ENCODE measurements at places on chromosomes 6 and 20.

- no peak for DNase-seq
Observed at GRCh38 chr6:79762370-79762769, 131.2 kb downstream of the SH3BGRL2 start.

- no peak for DNase-seq
Observed at GRCh38 chr20:41587956-41588355, 30.2 kb downstream of the CHD6 start.

DNA sequence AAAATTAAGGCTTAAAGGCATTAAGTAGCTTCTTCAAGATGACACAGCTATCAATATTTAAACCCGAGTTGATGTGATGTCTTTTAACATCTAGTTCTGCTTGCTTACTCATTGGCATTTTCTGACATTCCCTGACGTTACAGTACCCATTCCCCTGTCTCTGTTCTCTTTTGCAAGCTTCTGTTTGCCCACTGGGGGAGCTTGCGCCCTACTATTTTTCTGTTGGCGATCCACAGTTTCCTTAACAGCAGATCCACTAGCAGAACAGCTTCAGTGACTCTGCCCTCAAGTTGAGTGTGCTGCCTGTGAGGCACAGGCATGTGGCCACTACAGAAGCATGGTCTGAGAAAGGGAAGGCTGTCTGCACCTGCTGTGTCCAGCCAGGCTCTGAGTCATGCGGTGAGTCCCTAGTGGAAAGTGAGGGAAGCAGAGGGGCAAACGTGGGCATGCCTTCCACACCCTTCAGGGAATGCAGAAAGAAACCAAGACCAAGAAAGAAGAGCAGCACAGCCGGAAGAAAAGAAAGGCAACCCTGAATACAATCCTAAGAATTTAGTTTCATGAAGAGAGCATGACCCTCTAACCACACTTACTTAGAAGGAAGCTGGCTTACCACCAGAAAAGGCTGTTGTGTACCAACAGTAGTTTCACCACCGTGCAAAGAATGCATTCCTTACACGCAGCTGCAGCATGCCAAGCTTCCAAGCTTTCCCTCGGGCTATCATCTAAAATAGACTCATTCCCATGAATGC is 97.7 kb upstream of the VGLL2 start:
- no peak for DNase-seq

- DNase-seq, result no peak
Observed at GRCh38 chr6:21942897-21943296, 349.3 kb downstream of the SOX4 start.

- DNase-seq, result peak; percentile 52
Observed at GRCh38 chr6:37171201-37171969, 1.4 kb downstream of the PIM1 start.

GRCh38 chr20:46063652-46064054 is 26.1 kb downstream of the NCOA5 start:
- no peak for DNase-seq

DNA sequence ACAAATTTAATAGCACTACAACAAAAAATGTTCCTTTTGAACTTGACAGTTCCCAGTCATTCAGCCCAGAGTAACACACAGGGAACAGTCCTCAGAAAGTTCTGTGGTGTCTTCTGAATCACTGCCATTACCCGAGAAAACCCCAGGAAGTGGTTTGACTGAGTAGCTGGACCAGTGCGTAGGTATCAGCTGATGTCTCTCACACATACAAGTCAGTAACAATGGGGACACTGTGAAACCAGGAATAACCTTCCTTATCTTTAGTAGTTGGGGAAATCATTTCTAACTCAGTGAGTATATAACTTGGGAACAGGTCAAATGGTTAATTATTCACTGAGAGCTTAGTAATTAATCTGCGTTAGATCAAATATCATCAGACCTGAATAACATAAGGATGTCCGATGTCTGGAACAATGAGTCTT is 73.1 kb downstream of the HIVEP2 start:
- DNase-seq, result peak; percentile 64

DNA sequence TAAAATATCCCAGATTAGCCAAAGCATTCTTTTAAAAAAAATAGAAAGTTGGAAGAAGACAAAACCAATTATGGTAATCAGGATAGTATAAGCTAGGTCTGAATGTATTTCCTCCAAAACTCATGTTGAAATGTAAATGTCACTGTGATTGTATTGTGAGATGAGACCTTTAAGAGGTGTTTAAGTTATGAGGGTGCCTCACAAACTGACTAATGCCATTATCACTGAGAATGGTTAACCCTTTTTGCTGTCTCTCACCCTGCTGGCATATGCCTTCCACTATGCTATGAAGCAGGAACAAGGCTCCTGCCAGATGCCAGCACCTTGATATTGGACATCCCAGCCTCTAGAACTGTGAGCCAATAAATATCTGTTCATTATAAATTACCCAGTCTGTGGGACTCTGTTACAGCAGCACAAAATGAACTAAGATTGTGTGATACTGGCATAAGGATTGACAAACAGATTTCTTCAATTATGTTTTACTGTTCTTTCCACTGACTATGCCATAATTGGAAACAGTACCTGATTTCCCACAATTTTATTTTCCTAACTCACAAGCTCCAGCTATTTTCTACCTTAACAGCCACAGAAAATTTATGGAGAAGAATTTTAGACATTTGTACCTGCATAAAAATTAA is 63.8 kb downstream of the IBTK start:
- DNase-seq, result no peak

DNA sequence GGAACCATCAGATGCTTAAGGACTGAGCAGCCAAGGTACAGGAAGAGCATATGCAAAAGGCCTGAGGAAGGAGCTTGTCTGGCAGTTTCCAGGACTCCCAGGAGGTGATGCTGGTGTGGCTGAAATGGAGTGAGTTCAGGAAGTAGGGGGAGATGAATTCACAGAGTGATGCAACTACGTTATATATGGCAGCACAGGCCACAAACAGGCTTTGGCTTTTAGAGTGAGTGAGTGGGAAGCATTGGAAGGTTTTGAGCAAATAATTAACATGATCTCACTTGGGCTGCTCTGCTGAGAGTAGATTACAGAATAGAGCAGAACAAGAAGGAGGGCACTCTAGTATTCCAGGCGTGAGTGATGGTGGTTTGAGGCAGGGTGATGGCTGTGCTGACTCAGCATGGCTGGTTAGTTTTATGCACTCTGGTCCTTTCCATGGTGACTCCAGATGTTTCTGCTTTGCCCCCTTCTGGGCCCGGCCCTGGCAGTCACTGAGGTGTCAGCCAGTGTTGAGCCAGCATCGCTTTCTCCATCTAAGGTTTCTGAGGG is 6.5 kb downstream of the BTN2A2 start:
- no peak for DNase-seq

GRCh38 chr6:128230267-128230989 is 290.0 kb downstream of the PTPRK start:
- DNase-seq, result no peak

DNA sequence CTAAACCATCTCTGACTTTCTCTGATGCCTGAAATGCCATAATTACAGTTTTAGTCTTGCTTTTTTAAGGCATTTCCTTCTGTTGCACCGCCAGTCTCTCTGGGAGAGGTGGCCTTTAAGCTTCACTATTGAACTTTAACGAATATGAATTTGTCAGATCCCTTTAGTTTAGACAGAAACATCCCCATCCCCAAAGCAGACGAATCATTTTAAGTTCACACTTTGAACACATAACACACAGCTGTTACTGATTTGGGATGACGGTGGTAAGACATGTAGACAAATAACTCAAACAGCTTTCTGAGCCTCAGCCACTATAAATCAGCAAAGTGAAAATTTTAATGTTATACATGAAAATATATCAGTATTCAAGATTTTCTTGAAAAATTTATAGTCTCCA is 7.2 kb upstream of the IPCEF1 start:
- no peak for DNase-seq

GRCh38 chr6:133724726-133725125 is 164.2 kb upstream of the TCF21 start:
- DNase-seq, result no peak

GRCh38 chr6:137369136-137369535 is 125.1 kb downstream of the OLIG3 start:
- no peak for DNase-seq

GRCh38 chr6:35980991-35981645 is 43.3 kb downstream of the SLC26A8 start:
- no peak for DNase-seq

GRCh38 chr6:163944897-163945296 is 530.4 kb downstream of the QKI start:
- DNase-seq, result no peak

- no peak for DNase-seq
Observed at GRCh38 chr20:53423587-53424146, 170.0 kb downstream of the ZNF217 start.

All from activated CD4-positive, alpha-beta T cell treated with anti-CD3 and anti-CD28 coated beads for 48 hours (primary cell).